Endodermal cell (in vitro differentiated cells): ENCODE measurements at places on chromosomes 13 and 19. TPM values are rescaled to one million over a fixed set of nuclear protein-coding genes. Genes with fewer than 3 reads are reported as not detected.
A peak's percentile ranks its signal among the peaks of the same experiment; 100 is the strongest.

DNA sequence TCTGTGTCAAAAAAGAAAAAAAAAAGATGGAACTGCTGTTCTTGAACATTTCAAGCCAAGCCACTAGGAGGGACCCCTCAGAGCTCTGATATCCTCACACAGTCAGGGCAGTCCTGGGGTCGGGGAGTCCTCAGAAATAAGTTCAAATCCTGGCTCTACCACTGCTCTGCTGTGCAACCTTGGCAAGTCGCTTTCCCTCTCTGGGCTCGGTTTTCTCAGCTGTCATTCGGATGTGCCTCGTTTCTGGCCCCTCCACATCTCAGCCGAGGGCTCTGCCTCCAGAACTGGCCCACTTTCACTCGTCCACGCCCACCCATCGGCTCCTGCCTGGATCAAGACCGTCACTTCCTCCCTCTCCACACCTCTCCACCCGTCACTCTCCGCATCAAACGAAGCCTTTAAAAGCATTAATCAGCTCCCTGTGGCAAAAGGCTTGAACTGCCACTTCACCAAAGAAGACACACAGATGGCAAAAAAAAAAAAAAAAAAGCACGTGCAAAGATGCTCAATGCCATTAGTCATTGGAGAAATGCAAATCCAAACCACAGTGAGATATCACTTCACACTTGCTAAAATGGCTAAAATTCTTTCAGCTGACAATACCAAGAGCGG is 7.4 kb upstream of the ZNRF4 start:
- no peak for DNase-seq

DNA sequence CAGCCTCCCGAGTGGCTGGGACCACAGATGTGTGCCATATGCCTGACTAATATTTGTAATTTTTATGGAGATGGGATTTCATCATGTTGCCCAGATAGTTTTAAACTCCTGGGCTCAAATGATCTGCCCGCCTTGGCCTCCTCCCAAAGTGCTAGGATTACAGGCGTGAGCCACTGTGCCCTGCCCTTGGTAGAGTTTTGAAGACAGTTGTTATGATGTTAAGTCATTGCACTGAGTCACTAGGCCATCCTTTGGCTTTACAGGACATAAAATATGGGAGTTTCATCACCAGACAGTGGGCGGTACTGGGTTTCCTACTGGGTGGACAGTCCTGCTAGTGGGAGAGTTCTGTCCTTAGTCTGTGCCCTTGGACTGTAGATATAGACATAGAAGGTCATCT is 282.5 kb downstream of the ATP8A2 start:
- no peak for DNase-seq

DNA sequence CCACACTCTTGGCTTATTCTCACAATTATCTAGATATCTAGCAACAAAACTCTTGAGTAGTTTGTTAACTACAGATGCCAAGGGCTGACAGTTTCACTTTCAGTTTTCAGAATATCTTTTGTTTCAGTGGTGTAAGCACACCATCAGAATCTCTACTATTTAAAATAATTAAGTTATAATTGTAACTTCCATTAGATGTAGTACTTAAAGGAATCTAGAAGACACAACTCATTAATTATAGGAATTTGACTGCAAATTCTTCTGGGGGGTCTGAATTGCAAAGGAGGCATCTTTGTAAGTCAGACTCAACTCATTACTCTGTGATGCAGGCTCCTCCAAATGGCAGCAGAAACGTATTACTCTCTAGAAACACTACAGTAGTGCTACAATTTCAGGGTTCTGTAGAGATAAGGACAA is 44.9 kb upstream of the USPL1 start:
- no peak for DNase-seq

DNA sequence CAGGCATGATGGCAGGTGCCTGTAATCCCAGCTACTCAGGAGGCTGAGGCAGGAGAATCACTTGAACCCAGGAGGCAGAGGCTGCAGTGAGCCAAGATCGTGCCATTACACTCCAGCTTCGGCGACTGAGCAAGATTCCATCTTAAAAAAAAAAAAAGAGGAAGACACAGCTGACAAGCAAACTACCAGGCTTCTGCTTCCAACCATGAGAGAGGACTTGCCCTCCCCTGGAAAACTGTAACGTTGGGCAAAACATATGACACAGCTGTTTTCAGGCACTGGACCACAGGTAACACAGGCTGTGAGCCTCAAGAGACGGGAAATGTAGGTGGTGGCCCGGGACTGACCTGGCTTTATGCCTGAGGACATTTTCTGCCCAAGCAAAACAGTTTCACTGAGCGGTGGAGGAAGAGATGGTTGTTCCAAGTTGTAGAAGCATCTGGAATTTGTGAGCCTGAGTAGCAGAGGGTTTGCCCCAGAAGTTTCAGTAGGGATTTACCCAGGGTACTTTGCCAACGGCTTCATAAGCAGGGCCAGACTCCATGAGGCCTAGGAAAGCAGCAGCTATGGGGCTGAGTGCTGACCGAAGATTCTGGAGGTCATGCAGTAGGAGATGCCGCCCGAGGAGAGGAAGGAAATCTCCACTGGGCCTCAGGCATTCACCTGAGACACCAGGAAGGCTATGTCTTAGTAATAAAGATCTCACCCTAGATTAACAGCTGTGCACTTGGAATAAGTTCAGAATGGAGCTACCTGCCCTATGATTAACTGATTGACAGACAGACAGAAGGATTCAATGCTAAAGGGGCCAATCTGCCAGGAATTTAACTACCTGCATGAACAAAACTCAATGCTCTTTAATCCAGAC is 88.0 kb downstream of the ABCC4 start:
- DNase-seq: no peak

DNA sequence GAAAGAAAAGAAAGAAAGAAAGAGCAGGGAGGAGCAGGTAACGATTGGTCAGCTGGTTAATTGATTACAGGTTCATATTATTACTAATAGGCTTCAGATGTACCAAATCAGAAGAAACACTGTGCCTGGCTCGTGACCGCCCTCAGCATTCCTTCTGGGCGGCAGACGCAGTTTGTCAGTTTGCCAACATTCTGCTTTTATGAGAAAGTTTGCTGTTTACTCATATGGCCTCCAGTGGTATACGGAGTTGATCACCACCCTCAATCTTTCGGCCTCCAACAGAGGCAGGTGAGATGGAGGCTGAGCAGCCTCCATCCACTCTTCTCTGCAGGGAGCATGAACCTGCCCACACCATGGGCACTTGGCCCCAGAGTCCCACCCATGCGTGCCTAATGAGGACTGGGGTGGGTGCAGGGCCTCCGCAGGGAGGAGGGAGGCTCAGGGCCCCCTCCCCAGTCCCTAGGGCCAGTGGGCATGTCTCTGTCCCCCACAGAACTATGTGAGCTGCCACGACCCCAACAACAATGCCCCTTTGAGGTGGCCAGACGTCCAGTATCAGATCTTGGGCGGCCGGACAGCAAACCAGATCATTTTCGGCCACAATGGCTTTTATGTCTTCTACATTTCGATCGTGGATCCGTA is 8.8 kb downstream of the PRR22 start:
- no peak for DNase-seq

GRCh38 chr13:32115066-32115465 is 83.5 kb downstream of the FRY start:
- no peak for DNase-seq

DNA sequence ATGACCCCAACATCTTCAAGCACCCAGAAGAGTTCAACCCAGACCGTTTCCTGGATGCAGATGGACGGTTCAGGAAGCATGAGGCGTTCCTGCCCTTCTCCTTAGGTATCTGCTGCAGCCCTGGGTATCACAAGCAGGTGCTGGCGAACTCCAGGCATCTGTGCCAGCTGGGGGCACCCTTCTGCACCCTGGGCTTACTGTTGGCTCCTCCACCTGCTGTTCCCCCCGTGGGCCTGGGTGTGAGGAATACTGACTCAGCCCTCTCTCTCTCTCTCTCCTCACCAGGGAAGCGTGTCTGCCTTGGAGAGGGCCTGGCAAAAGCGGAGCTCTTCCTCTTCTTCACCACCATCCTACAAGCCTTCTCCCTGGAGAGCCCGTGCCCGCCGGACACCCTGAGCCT is 13.0 kb downstream of the CYP2S1 start:
- DNase-seq: no peak

DNA sequence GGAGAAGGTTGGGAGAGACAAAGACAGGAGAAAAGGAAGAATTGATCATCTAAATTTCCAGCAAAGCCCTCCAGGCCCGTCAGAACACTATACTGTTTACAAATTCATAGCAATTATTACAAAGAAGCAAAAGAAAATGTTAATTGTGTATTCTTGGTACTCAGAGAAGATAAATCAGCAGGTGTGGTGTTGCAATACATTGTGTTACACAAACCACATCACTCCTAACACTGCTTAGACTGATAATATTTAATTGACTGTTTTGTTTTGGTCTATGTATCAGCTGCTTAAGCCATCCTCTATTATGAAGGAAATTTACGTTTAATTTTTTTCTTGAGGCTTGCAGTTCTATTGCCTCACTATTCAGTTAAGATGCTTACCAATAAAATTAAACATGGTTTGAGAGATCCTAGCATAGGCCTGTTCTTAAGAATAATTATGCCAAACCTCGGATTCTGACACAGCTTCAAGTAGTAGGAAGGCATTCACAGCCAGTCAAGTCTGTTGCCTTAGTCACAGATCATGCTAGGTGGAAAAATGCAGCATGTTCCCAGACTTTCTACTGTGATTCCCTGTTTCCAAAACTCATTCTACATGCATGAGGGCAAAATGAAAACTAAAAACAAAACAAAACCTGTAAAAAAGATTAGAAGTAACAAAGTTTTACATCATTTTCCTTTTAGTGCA is 129.2 kb downstream of the TBC1D4 start:
- DNase-seq: no peak

- no peak for DNase-seq
Measured at GRCh38 chr13:37364007-37364406, 234.6 kb downstream of the POSTN start.

- DNase-seq: no peak
Measured at GRCh38 chr19:7953060-7953459, 9.6 kb upstream of the TIMM44 start.

- peak; percentile 95 for DNase-seq
Measured at GRCh38 chr19:53132141-53132991, at the start of gene ZNF415. Gene ZNF415, minus strand, starts transcription at chr19:53132910. Its CDS starts 10,234 bp downstream, at chr19:53122676.

DNA sequence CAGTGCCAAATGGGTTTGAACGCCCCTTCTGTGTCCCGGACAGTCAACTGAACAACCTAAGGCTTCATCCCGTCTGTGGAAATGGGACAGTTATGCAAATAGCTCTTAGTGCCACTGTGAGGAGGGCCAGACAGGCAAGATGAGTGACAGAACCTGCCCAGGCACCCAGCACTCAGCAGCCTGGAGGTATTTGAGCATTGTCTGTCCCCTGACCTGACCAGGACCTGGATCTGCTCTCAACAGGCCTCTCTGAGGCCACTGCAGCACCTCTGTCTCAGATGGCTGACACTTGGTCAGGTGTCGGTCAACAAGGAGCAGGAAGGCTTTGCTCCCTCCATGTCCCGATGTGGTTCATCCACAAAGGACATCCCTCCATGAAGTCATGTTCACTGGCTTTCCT is 67.9 kb downstream of the CCDC70 start:
- peak; percentile 31 for DNase-seq

DNA sequence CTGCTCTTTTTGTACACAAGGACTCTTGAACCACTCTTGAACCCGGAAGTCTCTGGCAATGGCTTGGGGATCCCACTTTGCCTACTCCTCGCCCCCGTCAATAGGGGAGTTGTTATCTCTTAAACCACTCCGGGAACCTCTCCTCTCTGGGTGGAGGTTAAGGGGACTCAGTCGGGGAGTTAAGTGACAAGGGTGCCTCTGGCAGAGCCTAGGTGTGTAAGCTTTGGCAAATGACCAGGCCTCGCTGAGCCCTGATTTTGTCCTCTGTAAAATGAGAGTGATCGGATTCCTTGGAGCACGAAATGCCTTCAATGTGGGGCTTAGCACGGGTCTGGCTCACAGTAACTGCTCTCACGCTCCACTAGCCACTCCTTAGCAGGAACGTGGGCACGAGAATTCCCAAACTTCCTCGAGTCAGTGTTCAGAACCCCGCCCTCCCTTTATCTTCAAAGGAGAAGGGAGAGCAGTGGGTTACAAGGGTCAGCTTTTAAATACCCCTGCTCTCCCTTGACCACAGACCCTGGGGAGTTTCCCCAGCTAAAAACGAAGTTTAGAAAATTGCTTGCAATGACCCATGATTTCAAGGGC is 193.3 kb downstream of the KATNAL1 start:
- peak; percentile 61 for DNase-seq

- no peak for DNase-seq
Measured at GRCh38 chr19:3632739-3633558, 6.4 kb upstream of the CACTIN start.

GRCh38 chr19:13099073-13099999 is 3.3 kb downstream of the LYL1 start:
- peak; percentile 80 for DNase-seq

ZNF71 gene
- 7.6 and 8.8 TPM in 2 replicates for total RNA-seq

GJA3 gene
- total RNA-seq: 0.07 and 0.16 TPM in 2 replicates

CYP4F2 gene
- total RNA-seq: not detected in 2 replicates

ZNF560 gene
- not detected in 3 replicates for total RNA-seq

GARIN5A gene
- 6.4 and 8.3 TPM in 2 replicates for total RNA-seq
